Calu3 (cell line): ENCODE measurements at places on chromosomes 12 and 14. TPM values are rescaled to one million over a fixed set of nuclear protein-coding genes. Genes with fewer than 3 reads are reported as not detected.

- peaks cover 76% of the 10 kb centered on the region for H3K4me1 ChIP-seq
- H3K4me3 ChIP-seq = peak within 1 kb of the TSS; percentile 86
- H3K27me3 ChIP-seq = no peaks in the 10 kb centered on the region
- H3K36me3 ChIP-seq = peaks cover 86% of the 10 kb centered on the region
- peak within 1 kb of the TSS; percentile 89 for H3K27ac ChIP-seq
- peak; percentile 66 for DNase-seq
These were observed at the start of gene RHOF for GRCh38 chr12:121793440-121793837. RHOF (minus strand) TSS chr12:121793688; CDS start chr12:121793633, 55 bp downstream.

DNA sequence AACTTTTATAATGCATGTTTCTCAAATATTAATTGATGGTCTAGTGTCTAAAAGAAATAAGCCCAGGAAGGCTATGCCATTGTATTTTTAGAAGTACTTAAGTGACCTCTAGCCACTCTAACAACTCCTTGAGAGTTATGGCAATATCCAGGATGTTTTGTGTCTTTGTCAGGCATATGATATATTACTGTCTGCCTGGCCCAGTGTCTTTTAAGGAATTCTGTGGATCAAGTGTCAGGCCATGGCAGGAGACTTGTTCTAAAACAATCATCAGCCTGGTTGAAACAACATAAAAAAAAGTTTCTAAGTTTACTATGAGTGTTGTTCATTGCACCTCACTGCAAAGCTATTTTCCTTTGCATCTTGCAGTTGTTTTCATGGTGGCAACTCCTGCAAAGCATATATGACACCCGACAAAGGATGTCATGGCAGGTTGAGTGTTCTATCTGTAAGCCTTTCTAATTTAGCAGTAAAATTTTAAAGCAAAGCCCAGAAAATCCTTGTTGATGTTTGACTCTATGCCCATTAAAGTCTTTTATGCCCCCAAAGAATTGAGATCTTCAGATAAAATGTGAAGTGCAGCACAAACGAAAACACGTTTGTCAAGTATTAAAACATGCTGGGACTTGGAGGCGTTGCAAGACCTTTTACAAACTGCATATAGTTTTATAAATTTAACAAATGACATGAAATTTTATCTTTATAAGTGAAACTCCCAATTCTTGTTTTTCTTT lies 89.5 kb upstream of the SLC38A2 start:
- no peak overlapping the region for H3K4me3 ChIP-seq
- peaks cover 33% of the 10 kb centered on the region for H3K4me1 ChIP-seq
- no peak overlapping the region for H3K27ac ChIP-seq
- H3K27me3 ChIP-seq = no peaks in the 10 kb centered on the region

- no peak for DNase-seq
- H3K4me1 ChIP-seq = no peaks in the 10 kb centered on the region
- no peak overlapping the region for H3K4me3 ChIP-seq
- H3K27ac ChIP-seq = no peak overlapping the region
- H3K36me3 ChIP-seq = no peaks in the 10 kb centered on the region
- no peaks in the 10 kb centered on the region for H3K27me3 ChIP-seq
These were observed 709.4 kb downstream of the VRK1 start for GRCh38 chr14:97506626-97507025.

- H3K4me1 ChIP-seq = no peaks in the 10 kb centered on the region
- no peak overlapping the region for H3K4me3 ChIP-seq
- no peaks in the 10 kb centered on the region for H3K36me3 ChIP-seq
- peaks cover 15% of the 10 kb centered on the region for H3K27me3 ChIP-seq
These were observed 23.1 kb upstream of the HELB start for GRCh38 chr12:66279123-66279712.

GRCh38 chr12:21607701-21608100 lies 3.1 kb upstream of the GYS2 start:
- H3K36me3 ChIP-seq = no peaks in the 10 kb centered on the region
- DNase-seq = no peak
- H3K4me1 ChIP-seq = no peaks in the 10 kb centered on the region
- no peaks in the 10 kb centered on the region for H3K27me3 ChIP-seq
- no peak overlapping the region for H3K4me3 ChIP-seq

GRCh38 chr14:61503167-61503801 lies 181.9 kb downstream of the PRKCH start:
- H3K27ac ChIP-seq = no peak overlapping the region
- peaks cover 14% of the 10 kb centered on the region for H3K4me1 ChIP-seq
- no peaks in the 10 kb centered on the region for H3K36me3 ChIP-seq
- H3K4me3 ChIP-seq = no peak overlapping the region

GRCh38 chr12:83801972-83802371 lies 1110.6 kb downstream of the SLC6A15 start:
- no peak overlapping the region for H3K4me3 ChIP-seq
- H3K4me1 ChIP-seq = no peaks in the 10 kb centered on the region
- no peaks in the 10 kb centered on the region for H3K36me3 ChIP-seq
- H3K27ac ChIP-seq = no peak overlapping the region
- H3K27me3 ChIP-seq = no peaks in the 10 kb centered on the region

GRCh38 chr14:26811756-26812305 lies 214.0 kb upstream of the NOVA1 start:
- no peak for DNase-seq
- H3K4me3 ChIP-seq = no peak overlapping the region
- H3K36me3 ChIP-seq = no peaks in the 10 kb centered on the region
- H3K27me3 ChIP-seq = no peaks in the 10 kb centered on the region
- H3K4me1 ChIP-seq = no peaks in the 10 kb centered on the region

GRCh38 chr14:97706819-97707218 lies 909.6 kb downstream of the VRK1 start:
- H3K27me3 ChIP-seq = no peaks in the 10 kb centered on the region
- H3K36me3 ChIP-seq = no peaks in the 10 kb centered on the region
- no peaks in the 10 kb centered on the region for H3K4me1 ChIP-seq

GRCh38 chr12:80381121-80381520 lies 62.9 kb upstream of the PTPRQ start:
- DNase-seq = no peak
- H3K4me1 ChIP-seq = no peaks in the 10 kb centered on the region
- no peaks in the 10 kb centered on the region for H3K27me3 ChIP-seq
- H3K4me3 ChIP-seq = no peak overlapping the region
- H3K36me3 ChIP-seq = no peaks in the 10 kb centered on the region

GRCh38 chr14:75101491-75101890 lies 25.4 kb downstream of the NEK9 start:
- no peak overlapping the region for H3K4me3 ChIP-seq
- peaks cover 21% of the 10 kb centered on the region for H3K36me3 ChIP-seq
- H3K27me3 ChIP-seq = no peaks in the 10 kb centered on the region
- H3K27ac ChIP-seq = no peak overlapping the region

DNA sequence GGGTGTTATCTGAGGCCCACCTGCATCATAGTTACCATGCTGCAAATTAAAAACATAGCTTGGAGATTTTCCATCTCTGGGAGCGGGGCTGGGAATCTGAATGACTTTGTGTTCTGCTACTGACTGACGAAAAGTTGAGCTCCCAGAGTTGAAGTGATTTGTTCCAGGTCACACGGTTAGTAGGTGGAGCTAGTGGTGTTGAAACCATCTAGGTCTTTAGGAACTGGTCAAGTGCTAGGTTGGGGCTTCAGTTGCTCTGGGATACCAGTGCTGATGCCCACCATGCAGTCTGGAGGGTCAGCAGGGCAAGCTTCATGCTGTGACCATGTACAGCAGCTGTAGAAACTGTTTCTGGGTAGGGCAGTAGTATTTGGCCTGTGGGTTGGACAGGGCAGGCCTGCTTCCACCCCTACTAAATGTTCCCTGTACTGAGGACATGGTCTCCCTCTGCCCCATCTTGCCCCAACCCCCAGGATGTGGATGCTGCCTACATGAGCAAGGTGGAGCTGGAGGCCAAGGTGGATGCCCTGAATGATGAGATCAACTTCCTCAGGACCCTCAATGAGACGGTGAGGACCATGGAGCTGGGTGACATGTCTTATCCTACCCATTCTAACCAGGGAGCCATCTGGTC lies 5.3 kb downstream of the KRT7 start:
- H3K27ac ChIP-seq = peak overlapping the region; percentile 97
- peaks cover 44% of the 10 kb centered on the region for H3K4me1 ChIP-seq
- peak; percentile 6 for DNase-seq
- peak overlapping the region; percentile 85 for H3K4me3 ChIP-seq

DNA sequence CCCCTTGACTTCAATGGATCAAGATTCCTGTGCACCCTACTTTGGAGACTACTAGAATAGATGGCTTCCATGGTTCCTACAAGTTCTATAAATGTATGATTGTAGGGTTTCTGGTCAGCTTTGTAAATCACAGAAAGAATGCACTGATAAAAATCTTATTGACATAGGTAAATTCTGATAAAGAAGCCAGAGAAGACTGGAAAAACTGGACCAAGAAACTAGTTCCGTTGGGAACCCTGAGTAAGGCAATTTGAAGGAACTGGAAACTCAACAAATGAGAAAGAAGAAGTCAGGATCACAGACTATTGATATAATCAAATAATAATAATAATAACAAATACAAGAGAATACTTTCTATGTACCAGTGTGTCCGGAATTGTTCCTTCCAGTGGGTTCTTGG lies 15.4 kb upstream of the MGST1 start:
- H3K27me3 ChIP-seq = no peaks in the 10 kb centered on the region
- peak; percentile 28 for DNase-seq
- H3K27ac ChIP-seq = peak overlapping the region; percentile 58
- no peak overlapping the region for H3K4me3 ChIP-seq
- peaks cover 34% of the 10 kb centered on the region for H3K4me1 ChIP-seq

DNA sequence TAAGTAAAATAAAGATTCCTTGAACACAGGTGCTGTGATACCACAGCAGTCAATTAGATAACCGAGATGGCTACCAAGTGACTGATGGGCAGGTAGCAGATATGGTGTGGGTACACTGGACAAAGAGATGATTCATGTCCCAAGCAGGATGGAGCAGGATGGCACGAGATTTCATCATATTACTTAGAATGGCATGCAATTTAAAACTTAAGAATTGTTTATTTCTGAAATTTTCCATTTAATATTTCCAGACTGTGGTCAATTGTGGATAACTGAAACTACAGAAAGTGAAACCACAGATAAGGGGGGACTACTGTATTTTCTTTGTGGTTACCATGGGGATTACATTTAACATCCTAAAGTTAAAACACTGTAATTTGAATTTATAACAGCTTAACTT lies 7.5 kb upstream of the ZFP36L1 start:
- no peak overlapping the region for H3K4me3 ChIP-seq
- H3K27me3 ChIP-seq = no peaks in the 10 kb centered on the region
- H3K4me1 ChIP-seq = peaks cover 36% of the 10 kb centered on the region
- H3K36me3 ChIP-seq = peaks cover 25% of the 10 kb centered on the region

DNA sequence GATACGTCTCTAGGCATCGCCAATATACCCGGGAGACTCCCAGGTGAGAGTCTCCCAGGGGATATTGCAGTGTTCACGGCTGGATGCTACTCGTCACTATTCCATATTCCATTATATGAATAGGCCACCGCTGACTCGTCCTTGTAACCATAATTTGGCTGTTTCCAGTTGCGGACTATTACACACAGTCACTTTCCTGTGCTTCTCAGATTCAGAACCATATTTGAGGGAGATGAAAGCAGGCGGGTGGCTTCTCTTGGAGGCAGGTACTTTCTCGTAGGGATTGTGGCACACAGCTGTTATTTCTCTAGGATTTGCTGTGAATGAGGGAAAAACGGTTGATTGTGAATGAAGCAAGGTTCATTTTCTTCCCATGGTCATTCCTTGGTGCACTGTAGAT lies 73.0 kb downstream of the ADGRD1 start:
- no peaks in the 10 kb centered on the region for H3K4me1 ChIP-seq
- H3K4me3 ChIP-seq = no peak overlapping the region
- H3K27me3 ChIP-seq = peaks cover 45% of the 10 kb centered on the region

GRCh38 chr14:66085224-66085623 lies 400.9 kb upstream of the CCDC196 start:
- no peak for DNase-seq
- no peak overlapping the region for H3K27ac ChIP-seq
- H3K36me3 ChIP-seq = no peaks in the 10 kb centered on the region
- no peak overlapping the region for H3K4me3 ChIP-seq

- peak overlapping the region; percentile 12 for H3K4me3 ChIP-seq
- H3K27me3 ChIP-seq = peaks cover 97% of the 10 kb centered on the region
- H3K4me1 ChIP-seq = peaks cover 27% of the 10 kb centered on the region
- H3K36me3 ChIP-seq = peaks cover 14% of the 10 kb centered on the region
- no peak for DNase-seq
These were observed 2.5 kb upstream of the CCND2 start for GRCh38 chr12:4270831-4271716.

DNA sequence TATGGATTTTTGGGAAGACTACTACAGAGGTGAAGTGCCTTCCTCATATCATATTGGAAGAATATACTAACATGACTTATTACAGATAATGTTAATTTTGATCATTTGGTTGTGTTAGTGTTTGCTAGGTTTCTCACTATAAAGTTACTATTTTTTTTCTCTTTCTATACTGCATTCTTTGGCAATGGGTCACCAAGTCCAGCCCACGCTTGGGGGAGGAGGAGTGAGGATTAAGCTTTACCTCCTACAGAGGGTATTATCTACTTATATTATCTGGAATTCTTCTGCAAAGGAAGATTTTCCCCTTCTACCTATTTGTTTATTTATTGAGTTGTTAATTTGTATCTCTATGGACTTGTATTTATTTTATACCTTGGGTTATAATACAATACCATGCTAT lies 31.5 kb downstream of the SCN8A start:
- DNase-seq = no peak
- H3K27me3 ChIP-seq = no peaks in the 10 kb centered on the region
- H3K4me1 ChIP-seq = peaks cover 51% of the 10 kb centered on the region
- no peak overlapping the region for H3K4me3 ChIP-seq
- no peaks in the 10 kb centered on the region for H3K36me3 ChIP-seq
- H3K27ac ChIP-seq = no peak overlapping the region

DNA sequence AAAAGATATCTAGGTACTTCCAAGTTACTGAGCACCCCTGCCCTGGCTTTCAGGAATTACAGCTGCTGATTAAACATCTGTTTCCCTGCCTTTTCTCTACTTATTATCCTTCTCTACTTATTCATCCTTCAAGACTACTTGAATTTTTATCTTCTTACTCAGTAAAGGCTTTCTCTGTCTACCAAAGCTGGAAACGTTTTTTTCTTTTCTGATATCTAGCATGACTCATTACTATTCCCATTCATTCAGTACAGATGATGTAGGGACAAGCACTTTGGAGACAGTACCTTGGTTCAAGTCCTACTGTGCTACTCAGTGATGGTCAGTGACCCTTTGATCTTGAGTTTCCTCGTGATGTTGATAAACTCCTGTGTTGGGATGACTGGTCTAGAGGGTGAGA lies 848.7 kb downstream of the NRXN3 start:
- no peak for DNase-seq
- no peaks in the 10 kb centered on the region for H3K36me3 ChIP-seq
- H3K27ac ChIP-seq = no peak overlapping the region
- peaks cover 28% of the 10 kb centered on the region for H3K27me3 ChIP-seq
- H3K4me1 ChIP-seq = no peaks in the 10 kb centered on the region
- H3K4me3 ChIP-seq = no peak overlapping the region

- no peak overlapping the region for H3K4me3 ChIP-seq
- no peaks in the 10 kb centered on the region for H3K36me3 ChIP-seq
- peaks cover 28% of the 10 kb centered on the region for H3K4me1 ChIP-seq
- no peak overlapping the region for H3K27ac ChIP-seq
These were observed 26.5 kb downstream of the BMP4 start for GRCh38 chr14:53929871-53930715.

GRCh38 chr14:71554959-71555612 lies 377.1 kb upstream of the RGS6 start:
- H3K4me3 ChIP-seq = no peak overlapping the region
- no peaks in the 10 kb centered on the region for H3K27me3 ChIP-seq
- DNase-seq = no peak
- peak overlapping the region; percentile 52 for H3K27ac ChIP-seq

Gene GYS2
- not detected in 2 replicates for total RNA-seq

Gene AKAP3
- 1.5 and 1.6 TPM in 2 replicates for total RNA-seq

Gene OR6J1
- not detected in 2 replicates for total RNA-seq

Gene GARIN6
- total RNA-seq = not detected in 2 replicates

Gene CPNE8
- total RNA-seq = 17.8 and 18.6 TPM in 2 replicates

Gene ITGA7
- 5.9 and 6.3 TPM in 2 replicates for total RNA-seq

Gene ARHGEF40
- 15.0 and 16.8 TPM in 2 replicates for total RNA-seq

Gene CD27
- total RNA-seq = not detected in 2 replicates

Gene FAM90A1
- 0.50 and 0.61 TPM in 2 replicates for total RNA-seq

Gene PPP1R1A
- 0.26 TPM in 1 of 2 replicates, not detected in the other for total RNA-seq

Gene ALKBH2
- 43.1 and 43.2 TPM in 2 replicates for total RNA-seq

Gene CCDC197
- not detected in 2 replicates for total RNA-seq

Gene FAM181A
- not detected in 2 replicates for total RNA-seq
